ENCODE measurements at places on chromosomes 4 and X. TPM values are rescaled to one million over a fixed set of nuclear protein-coding genes. Genes with fewer than 3 reads are reported as not detected.

Gene CCDC110
- under 0.01 TPM for total RNA-seq

DNA sequence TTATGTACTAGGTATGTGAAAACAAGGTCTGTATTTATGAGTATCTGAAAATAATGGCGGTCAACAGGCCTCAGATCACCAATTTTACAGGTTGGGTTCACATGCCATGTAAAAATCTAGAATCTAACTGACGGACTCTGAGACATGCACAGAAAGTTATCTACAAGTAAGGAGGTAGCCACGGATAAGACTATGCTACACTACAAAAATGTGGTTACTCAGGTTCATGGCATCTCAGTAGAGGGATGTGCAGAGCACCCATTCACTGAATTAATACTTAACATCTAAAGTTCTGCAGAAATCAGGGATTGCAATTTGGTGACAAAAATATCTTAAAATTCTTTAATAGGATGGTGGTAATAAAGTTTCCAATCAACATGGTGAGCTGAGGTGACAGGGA lies 155.9 kb downstream of the APBB2 start:
- DNase-seq: no peak

Gene CXorf65
- total RNA-seq: not detected

DNA sequence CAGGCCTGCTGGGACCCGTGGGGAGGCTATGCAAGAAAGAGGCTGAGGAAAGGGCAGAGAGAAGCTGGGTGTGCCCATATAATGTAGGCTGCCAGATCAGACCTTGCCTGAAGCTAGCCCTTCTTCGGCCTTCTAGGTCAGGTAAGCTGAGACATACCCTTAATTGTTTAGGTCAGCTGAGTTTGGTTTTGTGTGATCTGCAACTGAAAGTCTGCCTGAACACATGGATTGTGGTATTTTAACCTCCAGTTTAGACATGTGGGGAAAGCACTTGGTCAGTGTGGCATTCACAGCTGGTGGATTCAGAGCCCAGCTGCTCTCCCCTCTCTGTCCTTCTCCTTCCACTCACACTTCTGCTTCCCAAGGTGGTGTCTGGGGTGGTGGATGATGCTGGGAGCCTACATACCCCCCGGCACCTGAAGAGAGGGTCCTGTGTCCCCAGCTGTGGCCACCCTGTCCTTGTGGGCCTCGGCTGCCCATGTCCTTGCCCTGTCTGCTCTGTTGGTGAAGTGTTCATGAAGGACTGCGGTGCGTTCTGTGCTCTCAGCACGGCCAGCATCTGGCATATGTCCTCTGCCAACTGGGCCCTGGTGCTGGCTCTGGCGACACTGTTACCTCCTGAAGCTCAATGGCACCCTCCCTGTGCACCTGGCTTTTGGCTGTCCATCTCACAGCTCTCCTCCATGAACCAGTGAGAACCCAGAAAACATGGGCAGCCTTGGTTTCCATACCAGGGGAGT lies 82.1 kb downstream of the NAT8L start:
- DNase-seq: no peak

Gene MAGEB10
- not detected for total RNA-seq

- DNase-seq: no peak
These were observed 32.6 kb upstream of the ZFP42 start for GRCh38 chr4:187962926-187963325.

Gene TEC
- total RNA-seq: 2.8 TPM

Gene NWD2
- total RNA-seq: 0.26 TPM

Gene HOPX
- total RNA-seq: 30.8 TPM

- no peak for DNase-seq
These were observed 589.0 kb downstream of the GRXCR1 start for GRCh38 chr4:43481526-43481925.

DNA sequence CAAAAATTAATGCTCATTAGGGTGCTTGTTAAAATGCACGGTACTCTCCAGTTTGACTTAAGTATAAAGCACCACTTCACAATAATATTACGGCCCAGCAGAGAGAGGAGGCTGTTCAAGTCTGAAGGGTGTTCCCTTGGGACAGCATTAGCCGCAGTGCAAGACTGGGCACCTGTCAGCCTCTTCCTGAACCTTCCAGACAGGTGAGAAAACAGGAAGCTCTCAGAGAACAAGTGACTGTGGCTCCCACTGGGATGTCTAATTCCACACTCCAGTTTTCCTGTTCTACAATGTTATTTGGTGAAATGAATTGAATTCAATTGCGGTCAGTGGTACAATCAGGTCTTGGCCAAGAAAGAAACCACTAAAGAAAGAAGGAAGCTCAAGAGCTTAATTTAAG lies 414.4 kb downstream of the SMARCA1 start:
- no peak for DNase-seq

DNA sequence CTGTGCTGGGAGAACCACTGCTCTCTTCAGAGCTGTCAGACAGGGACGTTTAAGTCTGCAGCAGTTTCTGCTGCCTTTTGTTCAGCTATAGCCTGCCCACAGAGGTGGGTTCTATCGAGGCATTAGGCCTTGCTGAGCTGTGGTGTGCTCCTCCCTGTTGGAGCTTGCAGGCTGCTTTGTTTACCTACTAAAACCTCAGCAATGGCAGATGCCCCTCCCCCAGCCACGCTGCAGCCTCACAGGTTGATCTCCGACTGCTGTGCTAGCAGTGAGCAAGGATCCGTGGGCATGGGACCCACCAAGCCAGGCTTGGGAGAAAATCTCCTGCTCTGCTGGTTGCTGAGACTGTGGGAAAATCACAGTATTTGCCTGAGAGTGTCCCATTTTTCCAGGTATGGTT lies 133.8 kb upstream of the UBQLN2 start:
- DNase-seq: no peak

GRCh38 chrX:65508851-65509250 lies 25.7 kb downstream of the LAS1L start:
- no peak for DNase-seq

Gene USP27X
- total RNA-seq: 2.2 TPM

Gene IGSF1
- not detected for total RNA-seq

Gene LONRF3
- 0.79 TPM for total RNA-seq

DNA sequence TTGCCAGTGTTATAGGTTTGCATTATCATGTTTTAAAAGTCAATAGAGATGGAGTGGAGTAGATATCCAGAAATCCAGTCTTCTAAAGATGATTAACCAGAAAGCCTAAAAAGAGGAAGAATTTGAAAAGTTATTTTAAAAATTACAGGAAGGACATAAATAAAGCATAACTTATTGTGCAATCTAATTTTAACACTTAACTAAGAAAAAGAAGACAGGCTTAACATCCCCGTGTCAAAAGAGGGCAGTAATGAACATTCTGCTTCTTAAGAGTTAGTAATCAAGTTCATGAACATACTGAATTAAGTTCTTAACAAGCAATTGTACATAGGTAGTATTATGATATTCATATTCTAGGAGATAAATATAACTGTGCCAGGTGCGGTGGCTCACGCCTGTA lies 39.3 kb downstream of the ELF2 start:
- no peak for DNase-seq

DNA sequence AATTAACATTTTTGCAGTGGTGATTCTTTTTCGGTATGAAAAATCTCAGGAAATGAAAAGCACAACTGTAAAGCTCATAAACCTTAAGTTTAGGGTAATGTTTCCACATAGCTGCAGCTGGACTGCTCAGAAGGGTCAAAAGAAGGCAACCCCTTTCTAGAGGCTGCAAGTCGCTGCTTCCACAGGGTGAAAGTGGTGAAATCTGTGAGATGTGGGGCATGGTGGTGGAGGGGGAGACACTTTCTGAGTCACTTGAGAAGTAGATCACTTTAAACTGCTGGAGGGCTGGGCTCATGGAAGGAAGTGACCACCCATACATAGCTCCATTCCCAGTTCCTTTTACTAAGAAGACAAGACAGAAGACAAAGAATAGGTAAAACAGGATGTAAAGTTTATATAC lies 8.7 kb downstream of the SFRP2 start:
- no peak for DNase-seq

Gene IL13RA1
- total RNA-seq: 25.0 TPM

GRCh38 chr4:99949034-99949998 lies 759 bp downstream of the H2AZ1 start:
- DNase-seq: peak; percentile 90

DNA sequence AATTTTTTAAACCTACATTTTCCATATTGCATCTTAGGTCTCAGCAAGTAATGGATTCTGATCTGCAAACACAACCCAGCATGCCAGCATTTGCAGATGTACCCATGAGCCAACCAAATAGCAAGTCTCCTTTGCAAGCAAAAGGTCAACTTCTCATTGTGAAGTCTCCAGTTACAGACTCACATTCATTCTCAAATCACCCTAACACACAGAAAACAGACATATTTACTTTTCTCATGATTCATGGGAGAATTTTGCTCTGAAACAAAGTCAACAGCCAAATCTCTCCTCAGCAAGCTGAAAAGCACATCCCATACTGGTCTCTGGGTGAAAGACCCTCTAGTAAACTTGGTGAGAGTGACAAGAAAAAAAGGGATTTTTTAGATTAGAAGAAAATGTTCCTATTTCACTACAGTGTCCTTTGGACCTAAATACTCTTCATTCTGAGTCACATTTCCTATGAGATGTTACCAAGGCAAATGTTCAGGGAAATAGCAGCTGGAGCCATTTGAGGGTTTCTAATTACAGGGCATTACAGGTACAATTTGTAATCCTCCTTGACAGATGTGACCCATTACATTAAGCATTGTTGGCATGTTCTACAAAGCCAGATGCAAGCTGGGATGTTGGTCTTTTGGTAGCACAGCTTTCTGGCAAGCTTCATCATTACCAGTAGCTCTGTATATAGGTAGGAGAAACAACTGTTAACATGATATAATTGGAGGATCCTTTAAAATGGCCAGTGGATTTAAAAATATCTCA lies 383.3 kb downstream of the SMARCA1 start:
- no peak for DNase-seq

GRCh38 chr4:158253350-158253980 lies 43.2 kb downstream of the TMEM144 start:
- DNase-seq: peak; percentile 59

DNA sequence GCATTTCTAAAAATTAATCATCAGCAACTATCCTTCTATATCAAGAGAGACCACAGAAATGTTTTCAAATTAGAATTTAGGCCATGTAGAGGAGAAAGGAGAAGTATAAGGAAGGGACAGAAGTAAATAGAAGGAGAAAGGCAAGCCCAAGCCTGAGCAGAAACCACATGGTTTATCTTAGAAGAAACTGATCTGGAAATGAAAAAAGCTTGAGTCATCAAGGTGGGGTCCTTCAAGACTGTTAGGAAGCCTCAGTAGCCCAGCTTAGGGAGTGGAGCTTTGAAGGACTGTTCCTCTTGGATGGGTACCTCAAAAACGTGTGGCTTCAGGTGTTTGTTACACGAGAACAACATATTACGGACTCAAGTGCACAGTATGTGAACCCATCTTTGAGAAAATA lies 4.5 kb downstream of the BMX start:
- peak; percentile 81 for DNase-seq

Gene NXF2B
- total RNA-seq: not detected

- DNase-seq: no peak
These were observed 11.6 kb downstream of the MAGEB16 start for GRCh38 chrX:35809781-35810180.

Gene PDE5A
- 10.1 TPM for total RNA-seq

DNA sequence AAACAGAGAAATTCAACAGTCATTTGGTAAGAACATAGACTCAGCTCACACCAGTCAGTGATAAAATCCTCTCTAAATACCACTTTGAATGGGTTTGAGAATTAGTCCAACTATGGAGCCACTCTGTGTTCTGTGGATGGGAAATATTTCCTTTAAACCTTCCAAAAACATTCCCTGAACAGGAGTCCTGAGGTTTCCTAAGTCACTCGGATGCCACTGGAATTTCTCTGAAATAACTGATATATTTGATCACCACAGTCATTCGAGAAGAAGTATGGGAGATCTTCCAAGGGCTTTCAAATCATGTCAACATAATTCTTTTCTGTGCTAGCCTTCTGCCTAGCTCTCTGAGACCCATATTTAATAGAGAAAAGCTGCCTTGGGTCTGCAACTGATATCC lies 958.6 kb downstream of the STIM2 start:
- no peak for DNase-seq

GRCh38 chrX:129818123-129818522 lies 25.6 kb downstream of the ZDHHC9 start:
- DNase-seq: no peak

- peak; percentile 7 for DNase-seq
These were observed 151.3 kb upstream of the NUDT6 start for GRCh38 chr4:123073650-123074049.

Gene TSC22D3
- total RNA-seq: 84.7 TPM

GRCh38 chr4:111689731-111690130 lies 455.5 kb upstream of the FAM241A start:
- DNase-seq: peak; percentile 28

GRCh38 chr4:188423039-188423438 lies 283.8 kb downstream of the TRIML1 start:
- peak; percentile 72 for DNase-seq

Gene SGCB
- 7.6 TPM for total RNA-seq

DNA sequence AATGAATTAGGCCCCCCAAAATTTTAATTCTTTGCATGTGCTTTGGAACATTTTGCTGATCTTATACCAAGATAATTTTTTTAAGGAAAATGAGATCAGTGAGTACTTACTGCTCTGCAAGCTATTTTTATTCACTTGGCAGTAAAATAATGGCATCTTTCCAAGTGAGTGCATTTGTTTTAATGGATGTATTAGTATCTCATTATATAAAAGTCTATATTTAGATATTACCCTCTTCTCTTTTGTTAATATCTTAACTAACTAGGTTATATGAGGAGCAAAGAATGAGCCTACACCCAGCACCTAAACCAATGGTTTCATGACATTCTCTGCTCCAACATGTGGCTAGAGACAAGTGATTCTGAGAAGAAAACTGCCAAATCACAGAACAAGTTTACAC lies 21.1 kb upstream of the ARAF start:
- DNase-seq: no peak

Gene PHEX
- 16.6 TPM for total RNA-seq

DNA sequence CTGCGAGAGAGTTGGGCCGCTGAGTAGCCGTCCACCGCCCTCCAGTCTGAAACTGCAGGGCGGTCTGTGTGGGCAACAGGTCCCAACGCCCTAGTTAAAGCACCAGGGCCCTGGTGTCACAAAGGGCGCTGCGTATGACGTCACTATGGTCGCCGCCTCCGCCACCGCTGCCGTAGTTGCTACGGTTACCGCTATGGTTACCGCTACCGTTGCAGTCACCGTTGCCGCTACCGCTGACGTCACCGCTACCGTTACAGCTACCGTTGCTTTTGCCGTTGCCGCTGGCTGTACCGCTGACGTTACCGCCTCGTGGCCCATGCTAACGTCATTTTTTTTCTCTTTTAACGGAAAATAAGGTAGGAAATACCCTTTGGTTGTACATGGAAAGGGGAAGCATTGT lies at the start of gene PPP1R2C:
Gene PPP1R2C (minus strand): TSS at position 68 of the 400 bp plus-strand sequence. CDS start 84 bp downstream, outside the sequence.
- DNase-seq: no peak

GRCh38 chr4:125727931-125728330 lies 413.2 kb downstream of the FAT4 start:
- DNase-seq: no peak
